ENCODE measurements at places on chromosomes 7 and 10.

GRCh38 chr10:78762086-78762630 lies 306.6 kb upstream of the ZMIZ1 start:
- no peak for DNase-seq

- DNase-seq, result no peak
Measured at GRCh38 chr10:20257422-20257821, 441.2 kb downstream of the PLXDC2 start.

- DNase-seq, result no peak
Measured at GRCh38 chr7:25696571-25696970, 455.4 kb upstream of the NFE2L3 start.

DNA sequence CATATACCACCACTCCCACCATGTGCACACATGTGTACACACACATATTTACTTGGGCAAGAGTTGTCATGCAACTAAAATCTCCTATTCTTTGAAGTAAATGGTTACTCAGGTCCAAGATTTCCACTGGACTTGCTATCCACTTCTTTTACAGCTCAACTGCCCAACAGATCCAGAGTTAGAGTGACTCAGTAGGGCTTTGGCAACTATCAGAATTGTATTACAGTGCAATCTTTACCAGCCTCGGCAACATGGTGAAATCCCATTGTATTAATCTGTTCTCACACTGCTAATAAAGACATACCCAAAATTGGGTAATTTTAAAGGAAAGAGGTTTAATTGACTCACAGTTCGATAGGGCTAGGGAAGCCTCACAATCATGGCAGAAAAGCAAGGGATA lies 51.9 kb upstream of the ABLIM1 start:
- DNase-seq, result no peak

DNA sequence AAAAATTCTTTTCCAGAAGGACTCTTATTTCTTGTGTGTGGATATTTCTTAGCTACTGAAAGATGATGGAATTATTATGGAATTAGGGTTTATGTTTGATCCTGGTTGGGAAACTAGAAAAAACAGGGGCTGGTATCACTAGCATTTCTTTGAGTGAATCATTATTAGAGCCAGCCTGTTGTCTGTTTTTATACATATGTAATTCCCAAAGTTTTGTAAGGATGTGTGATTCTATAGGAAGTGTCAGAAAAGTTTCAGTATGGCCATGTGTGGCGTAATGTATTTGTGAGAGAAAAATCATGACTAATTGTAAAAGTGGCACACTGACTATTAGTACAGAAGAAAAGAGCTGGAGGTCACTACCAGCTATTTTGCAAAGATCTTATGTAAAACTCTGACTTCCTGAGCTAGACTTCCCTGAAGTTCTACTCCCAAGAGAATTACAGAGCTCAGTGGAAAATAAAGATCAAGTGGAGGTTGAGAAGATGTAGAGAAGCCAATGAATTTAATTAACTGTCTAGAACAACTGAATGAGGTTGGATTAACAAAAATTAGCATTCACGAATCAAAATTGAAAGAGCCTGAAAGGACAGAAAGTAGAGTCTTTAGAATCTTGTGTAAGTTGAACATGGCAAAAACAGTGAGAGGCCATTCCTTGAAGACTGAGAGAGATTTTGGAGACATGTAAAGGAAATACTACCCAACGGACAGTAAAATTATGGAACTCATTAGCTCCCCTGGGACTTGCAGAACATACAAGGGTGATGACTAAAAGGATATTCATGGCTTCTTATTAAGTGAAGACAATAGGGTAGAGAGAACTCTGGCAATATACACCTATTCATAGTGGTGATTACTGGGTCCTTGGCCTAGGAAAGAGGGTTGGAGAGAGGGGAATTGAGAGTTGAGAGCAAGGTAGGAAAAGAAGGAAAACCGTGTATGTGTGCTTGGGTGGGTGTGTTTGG lies 12.5 kb downstream of the ZNF365 start:
- no peak for DNase-seq

DNA sequence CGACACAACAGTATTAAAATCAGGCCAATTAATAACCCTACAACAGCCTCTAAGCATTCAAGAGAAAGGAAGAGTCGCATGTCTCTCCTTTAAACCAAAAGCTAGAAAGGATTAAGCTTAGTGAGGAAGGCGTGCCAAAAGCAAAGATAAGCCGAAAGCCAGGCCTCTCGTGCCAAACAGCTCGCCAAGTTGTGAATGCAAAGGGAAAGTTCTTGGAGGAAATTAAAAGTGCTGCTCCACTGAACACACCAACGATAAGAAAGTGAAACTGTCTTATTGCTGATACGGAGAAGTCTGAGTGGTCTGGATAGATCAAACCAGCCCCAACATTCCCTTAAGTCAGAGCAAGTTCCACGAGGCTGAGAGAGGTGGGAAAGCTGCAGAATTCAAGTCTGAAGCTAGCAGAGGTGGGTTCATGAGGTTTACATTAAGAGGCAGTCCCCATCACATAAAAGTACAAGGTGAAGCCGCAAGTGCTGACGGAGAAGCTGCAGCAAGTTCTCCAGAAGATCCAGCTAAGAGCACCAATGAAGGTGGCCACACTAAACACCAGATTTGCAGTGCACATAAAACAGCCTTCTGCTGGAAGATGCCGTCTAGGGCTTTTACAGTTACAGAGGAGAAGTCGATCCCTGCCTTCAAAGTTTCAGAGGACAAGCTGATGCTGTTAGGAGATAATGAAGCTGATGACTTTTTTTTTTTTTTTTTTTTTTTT lies 194.8 kb downstream of the MAD1L1 start:
- DNase-seq, result no peak

GRCh38 chr10:132186488-132187429 lies at the start of gene DPYSL4:
TSS of gene DPYSL4 (plus strand) at chr10:132186948. CDS start at chr10:132187064, 116 bp downstream.
- DNase-seq, result peak; percentile 66

DNA sequence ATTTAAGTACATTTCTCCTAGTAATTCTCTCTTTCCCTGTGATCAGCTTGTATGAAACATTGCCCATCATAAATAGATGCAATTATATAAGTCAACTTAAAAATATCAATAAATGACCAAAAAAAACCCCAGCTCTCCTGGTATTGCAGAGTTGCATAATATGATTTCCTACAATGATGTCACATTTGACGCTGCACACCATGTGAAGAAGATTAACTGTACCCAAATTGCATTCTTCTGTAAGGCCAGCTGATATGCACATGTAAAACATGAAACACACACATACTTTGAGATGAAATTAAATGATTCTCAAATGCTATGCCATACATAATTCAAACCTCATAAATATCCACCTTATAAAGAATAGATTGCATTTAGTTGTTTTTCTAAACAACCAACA lies 115.5 kb downstream of the AGMO start:
- no peak for DNase-seq

DNA sequence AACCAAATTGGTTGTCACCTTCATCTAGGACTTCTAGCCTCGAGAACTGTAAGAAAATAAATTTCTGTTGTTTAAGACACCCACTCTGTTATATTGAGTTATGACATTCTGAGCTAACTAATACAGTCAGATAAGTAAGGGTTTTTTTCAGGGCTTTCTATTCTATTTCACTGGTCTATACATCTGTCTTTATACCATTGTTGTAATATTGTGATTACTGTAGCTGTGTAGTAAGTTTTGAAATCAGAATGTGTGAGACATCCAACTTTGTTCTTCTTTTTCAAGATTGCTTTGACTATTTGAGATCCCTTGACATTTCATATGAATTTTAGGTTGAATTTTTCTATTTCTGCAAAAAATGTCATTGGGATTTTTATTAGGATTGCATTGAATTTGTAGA lies 7.5 kb downstream of the IFIT1 start:
- no peak for DNase-seq

- no peak for DNase-seq
Measured at GRCh38 chr10:98422182-98422581, 7.2 kb upstream of the PYROXD2 start.

DNA sequence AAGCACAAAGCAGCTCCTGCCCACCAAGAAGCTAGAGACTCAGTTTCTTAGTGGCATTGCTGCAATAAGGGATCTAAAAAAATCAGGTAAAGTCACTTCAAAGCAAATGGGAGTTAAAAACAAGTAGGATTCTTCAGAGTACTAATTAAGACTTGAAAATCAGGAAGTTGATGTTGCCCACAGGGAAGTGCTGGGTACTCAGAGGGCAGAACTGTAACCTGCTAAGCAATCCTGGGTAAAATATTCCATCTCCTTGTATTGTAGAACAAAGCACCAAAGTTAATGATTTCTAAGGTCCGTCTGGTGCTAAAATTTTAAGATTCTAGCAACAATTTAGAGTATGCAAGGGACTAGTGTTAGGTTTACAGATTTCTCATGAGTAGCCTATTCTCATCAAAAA lies 8.3 kb downstream of the PEX1 start:
- DNase-seq, result no peak

GRCh38 chr10:60348982-60349381 lies 40.7 kb downstream of the ANK3 start:
- no peak for DNase-seq

DNA sequence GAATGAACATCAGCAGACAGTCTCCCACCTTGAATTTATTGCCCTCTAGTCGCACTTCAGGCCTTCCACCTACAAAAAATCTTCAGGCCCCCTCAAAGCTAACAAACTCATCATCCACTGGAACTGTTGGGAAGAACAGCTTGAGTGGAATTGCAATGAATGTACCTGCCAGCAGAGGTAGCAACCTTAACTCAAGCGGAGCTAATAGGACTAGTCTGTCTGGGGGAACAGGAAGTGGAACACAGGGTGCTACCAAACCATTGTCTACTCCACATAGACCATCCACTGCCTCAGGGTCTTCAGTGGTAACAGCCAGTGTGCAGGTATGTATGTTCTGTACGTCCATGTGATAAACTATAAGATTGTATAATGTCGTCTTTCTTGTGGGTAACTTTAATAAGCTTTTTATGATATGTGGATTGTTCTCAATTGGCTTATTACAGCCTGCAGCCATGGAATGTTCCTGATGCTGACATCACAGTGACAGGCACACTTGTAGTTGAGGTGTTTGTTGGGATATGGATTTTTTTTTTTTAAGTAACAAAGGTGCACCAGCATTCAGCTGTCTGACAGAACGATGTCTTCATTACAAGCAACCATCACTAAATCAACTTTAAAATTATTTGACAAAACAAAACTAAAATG lies 53.3 kb downstream of the UBN2 start:
- DNase-seq, result no peak

- DNase-seq, result no peak
Measured at GRCh38 chr10:3881622-3882021, 96.6 kb upstream of the KLF6 start.

DNA sequence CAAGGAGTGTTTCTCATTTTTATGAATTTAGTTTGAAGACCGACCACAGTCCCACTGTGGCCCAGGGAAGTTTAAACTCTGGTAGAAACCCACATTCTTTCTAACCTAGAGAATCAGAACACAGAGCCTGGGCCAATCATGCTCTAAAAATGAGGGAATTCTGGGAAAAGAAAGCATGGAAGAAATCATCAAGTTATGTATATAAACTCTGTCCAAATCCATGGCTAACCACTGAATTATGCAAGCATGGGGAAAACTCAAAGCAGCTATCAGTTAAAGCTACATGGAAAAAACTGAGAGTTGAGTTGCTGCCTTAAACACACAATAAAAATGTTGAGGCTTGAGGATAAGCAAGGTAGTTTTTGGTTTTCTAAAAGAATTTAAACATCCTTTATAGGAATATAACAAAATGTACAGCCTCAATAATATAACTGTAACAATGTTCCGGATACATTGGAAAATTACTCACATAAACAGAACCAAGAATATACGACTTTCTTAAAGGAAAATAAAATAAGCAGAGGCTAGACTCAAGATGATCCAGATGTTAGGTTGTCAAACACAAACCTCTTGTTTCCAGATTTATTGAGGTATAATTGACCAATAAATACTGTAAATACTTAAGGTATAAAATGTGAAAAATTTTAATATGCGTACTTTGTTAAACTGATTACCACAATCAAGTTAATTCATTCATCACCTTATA lies 311.2 kb upstream of the GNAI1 start:
- DNase-seq, result no peak

DNA sequence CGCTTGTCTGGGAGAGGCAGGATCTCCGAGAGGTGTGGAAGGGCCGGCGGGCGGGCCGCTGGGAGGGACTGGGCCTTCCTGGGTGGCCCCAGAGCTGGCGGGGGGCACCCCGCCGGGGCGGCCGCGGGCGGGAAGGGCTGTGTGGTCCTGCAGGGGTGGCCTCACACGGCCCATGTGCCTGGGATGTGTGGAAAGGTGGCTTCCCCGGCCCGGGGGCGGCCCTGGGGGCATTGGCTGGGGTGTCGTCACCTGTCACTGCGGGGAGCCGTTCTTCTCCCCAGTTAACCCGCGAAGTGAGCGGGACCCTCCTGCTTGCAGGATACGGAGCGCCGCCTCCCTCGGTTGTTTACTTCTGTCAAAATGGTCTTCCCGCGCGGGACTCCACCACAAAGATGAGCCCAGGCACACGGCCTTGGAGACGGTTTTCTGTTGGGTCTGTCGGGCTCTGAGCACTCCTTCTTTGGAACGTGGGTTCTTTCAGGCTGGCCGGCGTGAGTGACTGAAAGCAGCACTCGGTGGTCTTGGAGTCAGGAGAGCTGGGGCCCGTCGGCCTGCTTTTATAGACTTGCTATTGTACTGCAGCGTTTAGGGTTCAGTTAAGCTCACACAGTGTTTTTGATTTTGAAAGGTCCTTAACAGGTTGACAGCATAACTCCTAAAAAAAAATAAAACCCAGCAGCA lies 700 bp downstream of the SMC3 start:
- DNase-seq, result peak; percentile 83

DNA sequence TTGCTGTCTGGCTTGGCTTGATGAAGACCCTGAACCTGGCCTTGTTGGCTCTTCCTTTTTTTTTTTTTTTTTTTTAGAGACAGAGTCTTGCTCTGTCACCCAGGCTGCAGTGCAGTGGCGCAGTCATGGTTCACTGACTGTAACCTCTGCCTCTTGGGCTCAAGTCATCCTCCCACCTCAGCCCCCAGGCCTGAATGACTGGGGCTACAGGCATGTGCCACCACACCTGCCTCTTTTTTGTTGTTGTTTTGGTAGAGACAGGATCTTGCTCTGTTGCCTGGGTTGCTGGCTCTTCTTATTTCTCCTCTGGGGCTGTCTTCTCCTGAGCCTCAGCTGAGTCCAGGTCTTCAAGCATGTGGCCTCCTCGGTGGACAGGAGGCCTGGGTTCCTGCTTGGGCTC lies 44.7 kb downstream of the PRF1 start:
- no peak for DNase-seq

- DNase-seq, result no peak
Measured at GRCh38 chr10:69186524-69186923, 6.5 kb downstream of the SUPV3L1 start.

DNA sequence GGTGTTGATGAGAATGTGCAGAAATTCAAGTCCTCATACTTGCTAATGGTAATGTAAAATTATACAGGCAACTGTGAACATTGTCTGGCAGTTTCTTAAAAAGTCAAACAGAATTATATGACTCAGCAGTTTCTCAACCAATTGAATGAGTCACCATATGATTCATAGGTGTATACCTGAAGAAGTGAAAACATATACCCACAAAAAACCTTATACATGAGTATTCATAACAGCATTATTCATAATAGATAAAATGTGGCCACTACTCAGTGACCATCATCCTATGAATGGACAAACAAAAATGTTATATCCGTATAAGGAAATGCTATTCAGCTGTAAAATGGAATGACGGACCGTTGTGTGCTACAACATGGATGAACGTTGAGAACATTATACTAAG lies 253.5 kb downstream of the MALRD1 start:
- no peak for DNase-seq

Measured in activated CD8-positive, alpha-beta memory T cell treated with anti-CD3 and anti-CD28 coated beads, Interleukin-2, amount 50 U/mL, for 48 hours (primary cell).